Renal cortical epithelial cell (primary cell): ENCODE measurements at places on chromosomes 4 and X. TPM values are rescaled to one million over a fixed set of nuclear protein-coding genes. Genes with fewer than 3 reads are reported as not detected.

UPF3B gene
- total RNA-seq = 1.0 and 3.7 TPM in 2 replicates

IRS4 gene
- total RNA-seq = not detected in 2 replicates

MAGEA3 gene
- total RNA-seq = not detected in 2 replicates

ARX gene
- not detected in 2 replicates for total RNA-seq

CFAP299 gene
- 0.25 and 1.6 TPM in 2 replicates for total RNA-seq

SFRP2 gene
- 3.3 TPM in 1 of 2 replicates, not detected in the other for total RNA-seq

MTNR1A gene
- total RNA-seq = 0.10 TPM in 1 of 2 replicates, not detected in the other

NLGN4X gene
- total RNA-seq = under 0.01 and 0.94 TPM in 2 replicates

ATP2B3 gene
- total RNA-seq = 0.05 TPM in 1 of 2 replicates, not detected in the other

PAGE5 gene
- not detected in 2 replicates for total RNA-seq

ART3 gene
- total RNA-seq = not detected in 2 replicates

TSR2 gene
- 7.8 and 20.9 TPM in 2 replicates for total RNA-seq

RELL1 gene
- total RNA-seq = 71.7 and 171 TPM in 2 replicates

GPM6B gene
- 0.10 and 0.87 TPM in 2 replicates for total RNA-seq

FDCSP gene
- total RNA-seq = not detected in 2 replicates

ANXA3 gene
- 195 and 668 TPM in 2 replicates for total RNA-seq

ATP10D gene
- 76.8 and 137 TPM in 2 replicates for total RNA-seq

MAGEA1 gene
- total RNA-seq = not detected in 2 replicates

CABS1 gene
- not detected in 2 replicates for total RNA-seq

PPEF2 gene
- total RNA-seq = not detected in 2 replicates

CXCL10 gene
- total RNA-seq = 0.30 and 0.35 TPM in 2 replicates

COL25A1 gene
- total RNA-seq = 0.35 TPM in 1 of 2 replicates, not detected in the other

EGF gene
- 0.65 and 1.7 TPM in 2 replicates for total RNA-seq

SMIM10 gene
- 0.99 TPM in 1 of 2 replicates, not detected in the other for total RNA-seq

SAGE1 gene
- not detected in 2 replicates for total RNA-seq

UGT2A1 gene
- total RNA-seq = not detected in 2 replicates

CCDC149 gene
- 4.7 and 12.5 TPM in 2 replicates for total RNA-seq

NUP62CL gene
- total RNA-seq = 2.4 and 5.6 TPM in 2 replicates

SLITRK2 gene
- total RNA-seq = 0.10 and 0.17 TPM in 2 replicates

DGKK gene
- total RNA-seq = not detected in 2 replicates

SLC10A7 gene
- 7.3 and 8.7 TPM in 2 replicates for total RNA-seq

CC2D2A gene
- total RNA-seq = 7.8 and 22.3 TPM in 2 replicates

GATA1 gene
- not detected in 2 replicates for total RNA-seq

GPR119 gene
- not detected in 2 replicates for total RNA-seq

FOXP3 gene
- 0.05 TPM in 1 of 2 replicates, not detected in the other for total RNA-seq

LRP2BP gene
- 1.3 TPM in 1 of 2 replicates, not detected in the other for total RNA-seq
